ENCODE measurements at places on chromosomes 2 and 18.

- no peak for DNase-seq
These were observed 328 bp downstream of the DTYMK start for GRCh38 chr2:241686324-241686649.

GRCh38 chr18:45137087-45137419 lies 456.4 kb downstream of the SETBP1 start:
- peak; percentile 18 for DNase-seq

DNA sequence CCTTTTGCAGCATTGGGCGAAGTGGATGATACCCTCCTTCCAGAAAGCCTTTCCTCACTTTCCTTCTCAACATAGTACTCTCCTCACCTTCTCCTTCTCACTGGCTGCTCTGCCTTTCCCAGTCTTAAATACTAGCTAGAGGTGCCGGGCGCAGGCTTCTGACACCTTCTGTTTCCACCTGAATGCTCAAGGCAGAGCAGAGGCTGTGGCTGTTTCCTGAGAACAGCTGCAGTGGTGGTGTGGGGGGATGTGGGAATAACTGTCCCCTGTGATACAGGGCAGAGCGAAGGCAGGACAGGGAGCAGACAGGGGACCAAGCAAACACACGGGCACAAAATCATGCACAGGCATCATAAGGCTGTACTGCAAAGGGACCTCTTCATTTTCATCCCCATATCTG lies 303.1 kb downstream of the SS18 start:
- DNase-seq, result no peak

DNA sequence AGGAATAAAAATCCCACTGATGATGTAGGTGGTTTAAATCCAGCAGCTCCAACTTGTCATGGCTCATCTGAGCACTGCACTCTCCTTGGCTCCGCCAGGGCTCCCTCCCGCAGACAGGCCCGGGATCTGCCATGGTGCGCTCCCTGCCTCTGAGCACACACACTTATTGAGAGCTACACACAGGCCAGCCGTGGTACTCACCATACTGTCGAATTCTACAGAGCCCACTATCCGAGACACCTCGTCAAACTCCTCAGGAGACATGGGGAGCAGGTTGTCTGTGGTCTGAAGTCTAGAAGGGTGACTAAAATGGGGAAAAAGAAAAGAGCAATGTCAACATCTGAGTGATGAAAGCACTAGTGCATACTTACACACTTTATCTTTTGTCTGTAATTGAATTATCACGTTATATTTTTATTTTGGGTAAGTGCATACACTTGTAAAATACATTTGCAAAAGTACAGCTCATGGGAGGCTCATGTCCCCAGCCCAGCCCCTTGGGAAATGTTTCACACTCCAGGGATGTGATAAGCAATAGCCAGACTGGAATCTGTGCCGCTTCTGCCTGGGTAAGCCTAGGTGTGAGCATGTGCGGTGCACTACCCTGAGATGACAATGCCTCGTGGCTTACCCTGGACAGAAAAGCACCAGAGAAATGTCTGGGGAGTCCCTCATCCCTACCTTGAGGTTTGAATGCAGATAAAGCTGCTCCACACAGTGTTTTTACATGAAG lies 39.2 kb downstream of the STAT1 start:
- DNase-seq, result no peak

DNA sequence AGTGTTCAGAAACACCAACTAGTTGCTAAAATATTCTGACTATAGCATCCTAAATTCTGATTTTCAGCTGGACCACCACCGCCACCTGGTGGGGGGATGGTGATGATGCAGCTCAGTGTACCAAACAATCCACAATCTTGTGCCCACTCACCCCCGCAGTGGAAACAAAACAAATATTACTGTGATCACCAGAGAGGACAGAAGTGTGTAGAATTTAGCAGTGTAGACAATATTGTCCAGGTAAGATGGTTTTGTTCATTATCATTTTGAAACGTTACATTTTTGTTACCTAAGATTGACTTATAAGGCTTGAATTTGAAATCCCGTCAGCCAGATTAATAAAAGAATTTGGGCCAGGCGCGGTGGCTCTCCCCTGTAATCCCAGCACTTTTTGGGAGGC lies 31.7 kb upstream of the UBXN4 start:
- DNase-seq, result peak; percentile 5

Measured in bone marrow (tissue), 2 donors.